Activated naive CD8-positive, alpha-beta T cell treated with anti-CD3 and anti-CD28 coated beads for 36 hours (primary cell): ENCODE measurements at places on chromosomes 7 and 10. TPM values are rescaled to one million over a fixed set of nuclear protein-coding genes. Genes with fewer than 3 reads are reported as not detected.

Gene VGF
- total RNA-seq = not detected

Gene CALML5
- not detected for total RNA-seq

Gene RAB19
- 7.6 TPM for total RNA-seq

Gene CFAP70
- 0.60 TPM for total RNA-seq

Gene TUBB8
- not detected for total RNA-seq

Gene NME8
- not detected for total RNA-seq

Gene RSBN1L
- total RNA-seq = 21.7 TPM

Gene PLXDC2
- total RNA-seq = not detected

Gene LGI1
- total RNA-seq = not detected

Gene NANOS1
- total RNA-seq = 0.16 TPM

Gene OR2A12
- total RNA-seq = not detected

Gene SVOPL
- total RNA-seq = 0.70 TPM

Gene RADIL
- total RNA-seq = 0.58 TPM

Gene TFPI2
- total RNA-seq = not detected

Gene PIP
- total RNA-seq = not detected

Gene TMEM196
- not detected for total RNA-seq

Gene GPR26
- total RNA-seq = not detected

Gene PARD3
- 1.3 TPM for total RNA-seq

Gene CLCN1
- total RNA-seq = not detected

Gene SLC39A12
- total RNA-seq = not detected

Gene SLC18A2
- not detected for total RNA-seq

Gene TMEM229A
- total RNA-seq = not detected

Gene CYP3A4
- total RNA-seq = not detected

Gene FRAT2
- 8.8 TPM for total RNA-seq

Gene UFSP1
- 2.3 TPM for total RNA-seq

Gene GDF2
- not detected for total RNA-seq

Gene TMEM213
- total RNA-seq = not detected

Gene NEURL1
- total RNA-seq = 3.1 TPM

Gene ABCC2
- total RNA-seq = 0.70 TPM

Gene TRIM74
- not detected for total RNA-seq

Gene CPA2
- total RNA-seq = 0.16 TPM

Gene NRG3
- not detected for total RNA-seq

Gene SLC13A1
- total RNA-seq = not detected

Gene EPO
- total RNA-seq = not detected

Gene STEAP1B
- 0.18 TPM for total RNA-seq

Gene NEUROG3
- 0.21 TPM for total RNA-seq

Gene THNSL1
- 10.7 TPM for total RNA-seq

Gene CTAGE4
- total RNA-seq = 0.90 TPM

Gene HOGA1
- total RNA-seq = not detected

Gene NAT16
- not detected for total RNA-seq

Gene INHBA
- not detected for total RNA-seq

Gene CELF2
- 137 TPM for total RNA-seq
